Naive thymus-derived CD8-positive, alpha-beta T cell (primary cell): ENCODE measurements at places on chromosomes 3 and 15.

- H3K27me3 ChIP-seq: peaks cover 15% of the 10 kb centered on the region
- no peaks in the 10 kb centered on the region for H3K36me3 ChIP-seq
- peak; percentile 86 for DNase-seq
- peak overlapping the region; percentile 90 for H3K27ac ChIP-seq
- peaks cover 20% of the 10 kb centered on the region for H3K4me1 ChIP-seq
- peak overlapping the region; percentile 97 for H3K4me3 ChIP-seq
These were observed 1.2 kb upstream of the TYRO3 start for GRCh38 chr15:41557673-41558399.

DNA sequence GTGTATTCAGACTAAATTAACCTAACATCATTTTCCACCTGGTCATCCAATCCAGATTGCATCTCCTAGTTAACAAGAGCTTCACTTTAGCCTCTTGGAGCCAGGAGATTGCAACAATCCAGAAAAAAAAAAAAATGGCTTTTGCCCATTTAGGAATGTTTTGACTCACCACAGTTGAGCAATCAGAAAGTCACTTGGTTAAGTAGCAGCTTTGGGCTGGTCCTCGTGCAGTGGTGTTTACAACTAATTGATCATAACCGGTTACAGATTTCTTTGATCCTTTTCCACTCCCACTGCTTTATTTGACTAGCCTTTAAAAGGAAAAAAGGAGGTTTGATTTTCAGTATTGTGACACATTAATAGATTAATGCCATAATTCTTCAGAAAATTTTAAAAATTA is 688.8 kb upstream of the CCDC54 start:
- no peak overlapping the region for H3K27ac ChIP-seq
- no peaks in the 10 kb centered on the region for H3K36me3 ChIP-seq
- no peaks in the 10 kb centered on the region for H3K27me3 ChIP-seq
- no peaks in the 10 kb centered on the region for H3K4me1 ChIP-seq

- H3K36me3 ChIP-seq: no peaks in the 10 kb centered on the region
- H3K4me1 ChIP-seq: peaks cover 17% of the 10 kb centered on the region
- H3K27me3 ChIP-seq: peaks cover 52% of the 10 kb centered on the region
These were observed 81.0 kb upstream of the BNC1 start for GRCh38 chr15:83365370-83365938.

GRCh38 chr15:75107908-75108838 is 84.8 kb downstream of the PPCDC start:
- peak; percentile 16 for DNase-seq
- H3K27me3 ChIP-seq: no peaks in the 10 kb centered on the region
- peaks cover 16% of the 10 kb centered on the region for H3K4me1 ChIP-seq
- no peak overlapping the region for H3K27ac ChIP-seq
- no peaks in the 10 kb centered on the region for H3K36me3 ChIP-seq
- peak overlapping the region; percentile 57 for H3K4me3 ChIP-seq

DNA sequence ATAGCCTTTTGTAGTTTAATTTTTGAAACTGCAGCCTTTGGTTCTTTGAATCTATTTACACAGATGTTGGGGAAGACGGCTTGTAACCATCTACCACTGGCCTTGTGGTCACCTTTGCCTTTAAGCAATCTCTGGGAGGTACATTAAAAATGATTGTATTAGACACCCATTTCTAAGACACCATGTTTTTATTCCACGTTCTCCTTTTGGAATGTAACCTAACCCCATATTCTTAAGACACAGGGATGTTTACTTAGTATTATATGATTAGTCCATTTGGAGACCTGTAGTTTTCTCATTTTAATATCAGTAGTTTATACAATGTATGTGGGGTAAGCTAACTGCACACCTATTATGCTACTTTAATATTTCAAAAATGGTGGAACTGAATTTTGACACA is 175.1 kb upstream of the PLSCR5 start:
- no peaks in the 10 kb centered on the region for H3K36me3 ChIP-seq
- H3K4me1 ChIP-seq: no peaks in the 10 kb centered on the region
- H3K27me3 ChIP-seq: no peaks in the 10 kb centered on the region
- H3K4me3 ChIP-seq: no peak overlapping the region
- H3K27ac ChIP-seq: no peak overlapping the region
- DNase-seq: no peak

GRCh38 chr3:87361271-87361670 is 84.9 kb upstream of the POU1F1 start:
- H3K4me3 ChIP-seq: no peak overlapping the region
- DNase-seq: no peak
- H3K27me3 ChIP-seq: no peaks in the 10 kb centered on the region
- H3K36me3 ChIP-seq: no peaks in the 10 kb centered on the region

- no peak overlapping the region for H3K4me3 ChIP-seq
- H3K36me3 ChIP-seq: no peaks in the 10 kb centered on the region
These were observed 195.0 kb upstream of the EPHA3 start for GRCh38 chr3:88912294-88912877.

- H3K4me3 ChIP-seq: no peak overlapping the region
- H3K36me3 ChIP-seq: no peaks in the 10 kb centered on the region
These were observed 6.2 kb upstream of the CTDSPL start for GRCh38 chr3:37855363-37855970.

DNA sequence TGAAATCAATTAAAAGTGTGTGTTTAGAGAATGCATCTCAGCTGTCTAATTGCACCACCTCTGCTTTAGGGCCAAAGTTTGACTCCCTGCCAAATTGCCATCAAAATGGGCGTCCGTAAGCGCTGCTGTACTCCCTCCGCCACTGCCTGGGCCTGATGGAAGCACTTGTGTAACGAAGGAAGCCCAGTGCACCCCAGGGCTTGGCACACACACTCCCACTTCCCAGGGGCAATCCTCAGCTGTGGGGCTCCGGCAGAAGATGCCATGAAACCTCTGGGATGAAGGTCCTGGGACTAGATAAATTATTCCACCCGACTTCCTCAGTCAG is 137.8 kb downstream of the RORA start:
- no peak overlapping the region for H3K4me3 ChIP-seq
- no peak overlapping the region for H3K27ac ChIP-seq
- H3K27me3 ChIP-seq: peaks cover 2% of the 10 kb centered on the region
- H3K36me3 ChIP-seq: no peaks in the 10 kb centered on the region
- no peaks in the 10 kb centered on the region for H3K4me1 ChIP-seq

DNA sequence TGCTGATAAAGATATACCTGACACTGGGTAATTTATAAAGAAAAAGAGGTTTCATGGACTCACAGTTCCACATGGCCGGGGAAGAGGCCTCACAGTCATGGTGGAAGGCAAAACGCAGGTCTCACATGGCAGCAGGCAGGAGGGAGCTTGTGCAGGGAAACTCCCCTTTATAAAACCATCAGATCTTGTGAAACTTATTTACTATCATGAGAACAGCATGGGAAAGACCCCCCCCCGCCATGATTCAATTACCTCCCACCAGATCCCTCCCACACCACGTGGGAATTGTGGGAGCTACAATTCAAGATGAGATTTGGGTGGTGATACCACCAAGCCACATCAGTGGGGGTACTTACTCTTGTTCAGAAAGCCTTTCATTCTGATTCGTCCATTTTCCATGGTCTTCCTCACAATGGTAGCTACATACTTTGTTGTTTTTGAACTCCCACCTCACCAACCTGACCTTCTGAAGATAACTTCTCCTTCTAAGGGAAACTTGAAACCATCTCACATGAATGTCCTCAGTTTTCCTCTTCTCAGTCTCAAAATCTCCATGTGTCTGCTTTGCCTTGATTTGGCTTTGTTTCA is 275.6 kb upstream of the PROK2 start:
- no peak for DNase-seq
- H3K27ac ChIP-seq: no peak overlapping the region
- no peaks in the 10 kb centered on the region for H3K4me1 ChIP-seq
- no peak overlapping the region for H3K4me3 ChIP-seq
- H3K27me3 ChIP-seq: peaks cover 3% of the 10 kb centered on the region
- H3K36me3 ChIP-seq: no peaks in the 10 kb centered on the region

DNA sequence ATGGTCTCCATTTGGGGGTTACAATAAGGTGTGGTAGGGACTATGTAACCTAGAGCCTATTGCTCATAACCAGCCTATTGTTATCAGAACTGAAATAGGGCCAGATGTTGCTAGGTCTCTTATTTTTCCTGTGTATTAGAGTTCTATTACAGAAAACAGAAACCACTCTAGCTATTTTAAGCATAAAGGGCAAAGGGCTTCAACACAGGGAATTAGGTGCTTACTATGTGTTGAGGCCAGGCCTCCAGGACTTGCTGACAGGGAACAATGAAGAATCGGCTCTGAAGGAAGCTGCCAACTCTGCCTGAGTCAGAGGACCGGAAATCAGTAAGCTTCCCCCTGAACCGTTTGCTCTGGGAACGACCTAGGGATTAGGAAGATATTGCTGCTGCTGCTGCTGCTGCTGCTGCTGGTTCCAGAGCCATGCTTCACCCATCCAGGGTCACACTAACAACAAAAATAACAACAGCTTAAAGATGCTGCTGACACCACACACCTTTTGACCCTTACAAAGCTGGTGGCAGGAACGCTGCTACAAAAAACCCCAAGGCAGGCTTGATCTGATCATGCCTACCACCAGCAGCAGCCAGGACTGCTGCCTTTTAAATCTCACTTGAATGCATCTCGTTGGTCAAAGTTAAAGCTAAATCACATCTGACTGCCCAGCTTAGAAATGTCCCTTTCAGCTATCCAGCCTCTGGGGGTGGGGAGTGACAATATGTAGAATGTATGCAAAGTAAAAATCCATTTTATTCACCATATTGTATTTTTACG is 276.9 kb upstream of the IL12A start:
- DNase-seq: no peak
- H3K4me1 ChIP-seq: no peaks in the 10 kb centered on the region
- no peak overlapping the region for H3K4me3 ChIP-seq
- H3K36me3 ChIP-seq: no peaks in the 10 kb centered on the region
- no peak overlapping the region for H3K27ac ChIP-seq

DNA sequence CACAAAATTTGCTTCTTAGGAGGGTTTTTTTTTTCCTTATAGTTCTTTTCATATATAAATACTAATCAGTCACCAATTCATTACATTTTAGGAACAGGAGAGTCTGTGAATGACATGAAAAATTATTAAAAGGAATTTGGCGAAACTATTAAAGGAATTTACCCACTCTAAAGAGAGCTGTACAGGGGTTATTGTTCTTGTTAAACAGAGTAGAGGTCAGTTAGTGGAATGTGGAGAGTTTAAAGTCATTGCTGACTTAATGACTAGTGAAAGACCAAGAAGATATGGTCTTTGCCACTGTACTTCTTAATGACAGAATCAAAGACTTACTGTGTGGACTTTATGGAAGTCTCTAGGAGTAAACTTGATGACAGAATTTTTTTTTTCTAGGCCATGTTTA is 333.6 kb upstream of the C2CD4B start:
- H3K4me3 ChIP-seq: no peak overlapping the region
- no peaks in the 10 kb centered on the region for H3K4me1 ChIP-seq
- H3K27me3 ChIP-seq: peaks cover 2% of the 10 kb centered on the region
